Retinal pigment epithelial cell (primary cell): ENCODE measurements at places on chromosomes 1 and 21.

- DNase-seq: no peak
Measured at GRCh38 chr1:201430776-201431175, 9.2 kb upstream of the TNNI1 start.

- no peak for DNase-seq
Measured at GRCh38 chr1:210061992-210062391, 124.0 kb downstream of the SYT14 start.

DNA sequence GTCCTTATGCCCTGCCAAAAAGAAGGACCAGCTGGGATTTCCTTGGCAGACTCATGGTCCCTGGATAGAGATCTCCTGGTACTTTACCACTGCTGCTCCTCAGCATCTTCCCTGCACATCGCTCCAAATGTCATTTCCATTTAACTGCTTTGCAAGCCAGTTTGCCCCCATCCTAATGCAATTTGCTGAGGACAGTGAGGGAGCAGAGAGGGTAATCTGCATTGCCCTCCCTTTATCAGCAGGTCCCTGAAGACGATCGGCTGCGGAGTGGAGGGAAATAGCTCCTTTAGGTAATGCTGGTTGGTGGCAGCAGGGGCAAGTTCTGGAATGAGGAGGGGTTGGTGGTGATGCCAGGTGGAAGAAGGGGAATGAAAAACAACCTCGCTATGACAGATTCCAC lies 2.7 kb downstream of the PLXNA2 start:
- no peak for DNase-seq

DNA sequence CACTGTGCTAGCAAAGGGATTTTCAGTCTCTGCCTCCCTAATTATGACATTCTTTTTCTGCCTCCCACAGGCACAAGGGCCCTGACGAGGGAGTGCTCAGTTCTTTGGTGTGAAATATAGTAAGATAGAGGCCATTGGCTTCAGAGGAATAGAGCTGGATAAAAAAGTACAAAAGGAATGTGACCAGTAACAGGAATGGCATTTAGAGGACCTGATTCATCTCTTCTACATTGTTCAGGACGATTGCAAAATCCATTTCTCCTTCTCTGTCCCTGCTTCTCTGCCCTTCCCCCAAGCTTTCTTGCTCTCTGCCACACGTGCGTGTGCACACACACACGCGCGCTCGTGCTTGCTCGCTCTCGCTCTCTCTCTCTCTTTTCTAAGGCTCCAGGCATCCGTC lies 668.2 kb downstream of the KIF26B start:
- peak; percentile 58 for DNase-seq

DNA sequence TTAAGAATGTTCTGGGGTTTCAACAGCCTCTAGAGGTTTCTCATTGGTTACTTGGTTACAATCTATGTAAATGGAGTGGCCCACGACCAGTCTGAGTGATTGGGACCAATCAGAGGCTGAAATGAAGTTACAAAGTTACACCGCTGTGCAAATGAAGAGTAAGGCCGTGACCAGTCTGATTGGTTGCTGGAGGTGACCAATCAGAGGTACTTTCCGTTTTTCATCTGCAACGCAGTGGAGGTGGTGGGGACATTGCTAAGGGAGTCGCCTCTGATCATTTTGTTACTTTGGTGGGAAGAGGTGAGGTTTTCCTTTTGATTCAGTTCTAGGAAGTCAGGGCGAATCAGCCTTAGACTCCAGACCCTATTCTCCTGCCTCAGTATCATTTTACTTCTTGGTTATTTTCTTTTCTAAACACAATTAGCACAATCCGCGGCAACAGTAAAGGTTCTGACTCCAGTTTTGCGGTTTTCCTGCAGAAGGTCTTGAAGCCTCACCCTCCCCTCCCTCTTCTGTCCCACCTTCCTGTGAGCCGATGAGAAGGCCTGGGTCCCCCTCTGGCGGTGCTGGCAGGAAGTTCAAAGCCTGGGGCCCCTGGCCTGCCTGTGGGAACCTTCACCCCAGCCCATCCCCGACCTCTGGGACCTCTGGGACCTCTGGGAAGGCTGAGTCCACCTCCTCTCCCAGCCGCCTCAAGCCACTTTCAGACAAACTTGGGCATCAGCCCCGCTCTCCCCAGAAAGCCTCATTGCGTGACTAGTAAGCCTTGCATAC lies 38.7 kb upstream of the TTC34 start:
- no peak for DNase-seq

GRCh38 chr1:154745286-154745731 lies 124.8 kb downstream of the KCNN3 start:
- DNase-seq: no peak

- no peak for DNase-seq
Measured at GRCh38 chr1:214823311-214824117, 220.5 kb downstream of the CENPF start.

DNA sequence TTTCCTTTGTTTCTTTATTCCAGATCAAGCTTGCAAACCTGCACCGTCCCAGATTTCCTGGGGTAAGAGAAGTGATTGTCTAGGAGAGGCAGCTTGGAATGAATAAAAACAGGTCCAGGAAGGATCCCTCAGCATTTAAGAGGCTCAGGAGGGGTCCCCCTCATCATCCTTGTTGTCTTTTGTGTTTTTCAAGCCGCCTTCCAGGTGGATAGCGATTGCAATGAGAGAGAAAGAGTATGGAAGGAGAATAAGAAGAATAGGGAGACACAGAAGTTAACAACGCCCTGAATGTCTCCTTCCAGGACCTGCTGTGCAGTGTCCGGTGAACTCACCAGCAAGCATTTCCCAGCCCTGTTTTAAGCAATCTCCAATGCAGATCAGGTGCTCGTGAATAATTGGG lies 8.5 kb downstream of the ERG start:
- no peak for DNase-seq

GRCh38 chr1:32992489-32993323 lies 28.1 kb upstream of the RNF19B start:
- peak; percentile 82 for DNase-seq

GRCh38 chr1:21564521-21565095 lies 55.4 kb downstream of the ALPL start:
- DNase-seq: peak; percentile 78

DNA sequence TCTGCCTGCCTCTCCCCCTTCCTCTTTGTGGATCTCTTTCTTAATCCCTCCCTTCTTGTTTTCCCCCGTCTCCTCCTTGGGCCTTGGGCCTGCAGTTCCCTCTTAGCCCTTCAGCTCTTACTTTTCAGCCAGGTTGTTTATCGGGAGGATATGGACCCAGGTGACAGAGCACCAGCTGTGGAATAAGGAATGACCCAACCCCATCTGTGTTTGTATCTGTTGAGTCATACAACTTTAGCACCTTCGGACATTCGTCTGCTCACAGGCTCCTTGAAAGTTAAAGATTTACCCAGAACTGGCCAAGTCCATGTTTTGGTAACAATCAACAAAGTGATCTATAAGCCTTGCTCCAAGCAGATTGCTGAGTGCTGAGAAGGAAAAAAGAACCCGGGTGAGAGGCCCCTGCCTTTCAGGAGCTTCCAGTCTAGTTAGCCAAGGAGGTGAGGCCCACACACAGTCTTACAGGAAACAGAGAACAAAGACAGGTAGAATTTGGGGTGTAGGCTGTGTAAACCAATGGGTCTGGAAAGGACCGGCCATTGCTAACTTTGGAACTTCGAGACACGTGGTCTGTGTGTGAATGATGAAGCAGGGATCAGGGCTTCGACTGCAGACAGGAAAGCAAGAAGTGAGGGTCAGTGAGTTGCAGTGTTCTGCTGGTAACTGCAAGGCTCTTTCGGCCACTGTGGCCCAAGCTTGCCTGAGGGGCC lies 66.7 kb upstream of the F3 start:
- no peak for DNase-seq

GRCh38 chr1:79745929-79746328 lies 739.4 kb upstream of the ADGRL4 start:
- no peak for DNase-seq

- DNase-seq: no peak
Measured at GRCh38 chr1:156154317-156154749, 948 bp downstream of the SEMA4A start.

- no peak for DNase-seq
Measured at GRCh38 chr1:37161171-37161570, 126.9 kb upstream of the GRIK3 start.

- peak; percentile 0 for DNase-seq
Measured at GRCh38 chr1:18100491-18101063, 7.0 kb upstream of the IGSF21 start.
